ENCODE measurements at places on chromosomes 7 and 10. TPM values are rescaled to one million over a fixed set of nuclear protein-coding genes. Genes with fewer than 3 reads are reported as not detected.

Gene SH2B2
- 3.3 TPM for total RNA-seq

Gene DENND2A
- total RNA-seq: 0.09 TPM

- no peak for DNase-seq
These were observed 859.2 kb downstream of the GATA3 start for GRCh38 chr10:8913720-8914119.

DNA sequence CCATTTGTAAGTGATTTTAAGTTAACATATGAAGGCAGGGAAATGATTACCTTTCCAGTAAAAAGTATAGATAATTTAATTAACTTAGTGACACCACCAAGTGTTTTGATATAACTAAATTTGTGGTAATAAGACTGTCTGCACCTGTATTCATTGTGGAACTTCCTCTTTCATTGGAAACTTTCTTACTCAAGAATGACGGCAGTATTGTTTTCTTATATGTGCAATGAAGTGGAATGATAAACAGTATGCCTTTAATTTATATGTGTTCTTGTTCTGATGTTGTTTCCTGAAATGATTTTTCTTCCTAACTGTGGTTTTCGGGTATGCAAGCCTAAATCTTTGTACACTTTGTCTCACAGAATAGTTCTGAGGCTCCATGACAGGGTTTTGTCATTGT, 46.4 kb downstream of the CASD1 start:
- no peak for DNase-seq

DNA sequence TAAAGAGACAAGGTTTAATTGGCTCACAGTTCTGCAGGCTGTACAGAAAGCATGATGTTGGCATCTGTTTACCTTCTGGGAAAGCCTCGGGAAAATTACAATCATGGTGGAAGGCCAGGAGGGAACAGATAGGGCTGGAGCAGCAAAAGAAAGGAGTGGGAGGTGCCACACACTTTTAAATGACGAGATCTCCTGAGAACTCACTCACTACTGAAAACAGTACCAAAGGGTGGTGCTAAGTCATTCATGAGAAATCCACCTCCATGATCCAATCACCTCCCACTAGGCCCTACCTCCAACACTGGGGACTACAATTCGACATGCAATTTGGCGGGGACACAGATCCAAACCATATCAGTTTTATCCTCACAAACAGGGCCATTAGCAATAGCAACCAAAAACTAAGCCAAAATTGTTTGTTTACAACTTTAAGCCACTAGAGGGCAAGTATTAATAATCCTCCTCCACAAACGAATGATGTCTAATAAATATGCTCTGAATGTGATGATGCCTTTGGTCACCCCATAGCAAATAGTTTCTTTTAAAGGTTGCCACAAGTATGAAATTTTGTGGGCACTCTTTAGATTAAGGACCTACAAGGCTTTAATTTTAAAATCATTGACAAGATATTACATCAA, 129.2 kb upstream of the NRBF2 start:
- DNase-seq: peak; percentile 6

DNA sequence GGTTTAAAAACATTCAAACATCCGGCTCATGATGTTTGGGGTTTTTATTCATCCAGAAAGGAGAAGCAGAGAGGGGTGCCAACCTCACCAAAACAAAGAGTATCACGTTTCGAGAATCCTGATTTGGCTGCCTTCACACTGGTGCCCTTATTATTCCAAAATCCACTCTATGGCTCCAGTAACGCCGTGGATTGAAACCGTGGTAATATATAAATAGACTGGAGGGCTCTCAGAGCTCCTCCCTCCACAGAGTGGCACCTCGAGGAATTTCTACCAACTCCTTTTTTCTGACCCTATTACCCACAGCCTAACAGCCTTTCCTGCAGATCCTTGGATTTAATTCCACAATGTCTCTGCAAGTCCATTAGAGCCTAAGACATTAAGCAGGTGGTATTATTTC, 353.6 kb downstream of the CRPPA start:
- DNase-seq: no peak

DNA sequence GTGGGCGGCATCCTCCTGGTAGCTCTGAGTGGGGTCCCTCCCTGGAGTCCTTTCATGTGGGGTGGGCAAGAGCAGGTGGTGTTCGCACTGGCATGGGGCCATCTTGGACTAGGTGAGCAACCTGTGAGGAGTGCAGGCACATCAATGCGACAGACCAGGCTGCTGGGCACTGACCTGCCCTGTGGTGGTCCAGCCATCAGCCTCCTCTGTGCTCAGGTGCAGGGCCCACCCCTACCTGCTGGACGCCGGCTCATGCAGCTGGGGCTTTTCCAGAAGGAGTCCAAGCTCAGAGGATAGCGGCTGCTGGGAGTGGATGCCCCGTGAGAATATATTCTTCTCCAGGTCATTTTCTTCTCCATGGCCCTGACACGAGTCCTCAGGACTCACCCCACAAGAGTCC, 424.4 kb downstream of the GLRX3 start:
- no peak for DNase-seq

DNA sequence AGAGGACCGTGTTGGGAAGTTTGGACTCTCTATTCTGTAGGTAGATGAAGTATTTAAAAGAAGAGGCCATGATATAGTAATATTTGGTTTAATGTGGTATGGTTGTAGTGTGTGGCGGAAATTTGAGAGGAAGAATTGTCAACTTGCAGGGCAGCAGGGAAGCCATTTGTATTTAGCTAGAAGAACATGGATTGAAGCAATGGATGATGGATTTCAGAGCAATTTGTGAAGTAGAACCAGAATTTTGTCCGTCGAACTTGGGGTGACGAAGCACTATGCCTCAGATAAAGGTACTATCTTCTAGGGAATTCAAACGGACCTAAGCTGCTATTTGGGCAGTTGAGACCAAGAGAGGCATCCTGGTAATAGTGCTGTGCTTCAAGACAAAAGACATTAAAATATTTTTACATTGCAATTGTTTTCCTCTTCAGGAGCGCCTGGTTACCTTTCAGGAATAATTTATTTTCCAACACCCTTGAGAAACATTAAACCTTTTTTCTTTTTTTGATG, 615 bp upstream of the WBP1L start:
- no peak for DNase-seq

- no peak for DNase-seq
These were observed 18.7 kb downstream of the RTKN2 start for GRCh38 chr10:62249957-62250356.

Gene SNCG
- 18.9 TPM for total RNA-seq

DNA sequence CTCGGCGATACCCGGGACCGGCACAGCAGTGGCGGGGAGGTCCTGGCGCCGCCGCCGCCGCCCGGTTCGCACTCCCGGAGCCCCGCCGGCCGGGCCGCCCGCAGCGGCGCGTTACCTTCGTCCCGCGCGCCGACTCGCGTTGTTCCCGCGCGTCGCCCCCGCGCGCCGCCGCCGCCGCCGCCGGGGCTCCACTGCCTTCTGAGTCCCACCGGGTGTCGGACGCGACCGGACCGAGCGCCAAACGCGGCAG, at the start of gene EZH2:
EZH2 (minus strand) TSS at position 243 of the 250 bp plus-strand sequence. CDS start 36,993 bp downstream, outside the sequence.
- no peak for DNase-seq

- DNase-seq: no peak
These were observed 34.0 kb downstream of the DKK1 start for GRCh38 chr10:52348037-52348564.

DNA sequence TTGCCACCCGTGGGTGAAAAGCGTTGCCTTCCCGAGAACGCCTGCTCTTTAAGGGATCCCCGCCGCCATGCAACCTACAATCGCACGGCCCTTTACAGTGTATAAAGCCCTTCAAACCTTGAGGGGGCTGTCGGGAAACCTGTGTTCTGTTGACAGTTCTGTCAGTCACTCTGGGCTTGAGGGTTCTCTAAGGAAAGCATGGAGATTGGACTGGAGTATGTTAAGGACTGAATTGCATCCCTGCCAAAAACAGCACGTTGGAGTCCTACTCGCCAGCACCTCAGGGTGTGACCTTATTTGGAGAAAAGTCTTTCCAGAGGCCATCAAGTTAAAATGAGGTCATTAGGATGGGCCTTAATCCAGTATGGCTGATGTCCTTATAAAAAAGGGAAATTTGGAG, 70.6 kb downstream of the PFKFB3 start:
- DNase-seq: no peak

DNA sequence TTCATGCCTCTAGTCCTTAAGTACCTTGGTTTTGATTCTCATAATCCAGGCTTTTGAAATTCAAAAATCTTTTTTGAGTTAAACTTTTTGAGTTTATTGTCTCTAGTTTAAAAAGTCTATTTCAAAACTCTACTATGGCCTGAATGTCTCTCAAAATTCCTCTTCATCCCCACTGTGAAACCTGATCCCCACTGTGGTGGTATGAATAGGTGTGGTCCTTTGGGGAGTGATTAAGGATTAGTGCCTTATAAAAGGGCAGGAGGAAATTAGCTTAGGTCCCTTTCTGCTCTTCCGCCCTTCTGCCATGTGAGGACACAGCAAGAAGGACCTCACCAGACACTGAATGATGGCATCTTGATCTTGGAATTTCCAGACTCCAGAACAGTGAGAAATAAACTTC, 44.1 kb upstream of the JAZF1 start:
- no peak for DNase-seq
